ENCODE measurements at places on chromosomes 16 and 17. TPM values are rescaled to one million over a fixed set of nuclear protein-coding genes. Genes with fewer than 3 reads are reported as not detected.

The LITAFD gene
- total RNA-seq = not detected

The ABCC12 gene
- total RNA-seq = not detected

The IRX5 gene
- total RNA-seq = 0.15 TPM

DNA sequence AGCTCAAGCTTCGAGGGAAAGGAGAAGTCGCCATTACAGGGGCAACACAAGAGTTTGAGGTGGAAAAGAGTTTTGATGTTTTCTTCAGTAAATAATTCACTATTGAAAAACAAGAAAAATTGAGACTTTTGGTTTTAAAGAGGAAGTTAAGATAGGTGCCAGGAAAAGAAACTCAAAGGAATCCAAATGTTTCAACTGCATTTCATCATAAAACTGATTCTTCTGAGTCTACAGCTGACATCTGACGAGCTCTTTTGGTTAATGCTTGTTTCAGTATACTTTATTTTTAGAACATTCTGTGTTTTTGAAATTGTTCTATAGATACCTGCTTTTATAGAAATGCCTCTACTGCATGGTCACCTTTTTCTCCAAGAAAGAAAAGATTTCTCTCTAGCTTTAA is 54.0 kb downstream of the ERN1 start:
- DNase-seq = no peak

GRCh38 chr17:12133183-12133582 is 112.5 kb downstream of the MAP2K4 start:
- DNase-seq = no peak
